ENCODE measurements at places on chromosomes 2 and 18. TPM values are rescaled to one million over a fixed set of nuclear protein-coding genes. Genes with fewer than 3 reads are reported as not detected.

DNA sequence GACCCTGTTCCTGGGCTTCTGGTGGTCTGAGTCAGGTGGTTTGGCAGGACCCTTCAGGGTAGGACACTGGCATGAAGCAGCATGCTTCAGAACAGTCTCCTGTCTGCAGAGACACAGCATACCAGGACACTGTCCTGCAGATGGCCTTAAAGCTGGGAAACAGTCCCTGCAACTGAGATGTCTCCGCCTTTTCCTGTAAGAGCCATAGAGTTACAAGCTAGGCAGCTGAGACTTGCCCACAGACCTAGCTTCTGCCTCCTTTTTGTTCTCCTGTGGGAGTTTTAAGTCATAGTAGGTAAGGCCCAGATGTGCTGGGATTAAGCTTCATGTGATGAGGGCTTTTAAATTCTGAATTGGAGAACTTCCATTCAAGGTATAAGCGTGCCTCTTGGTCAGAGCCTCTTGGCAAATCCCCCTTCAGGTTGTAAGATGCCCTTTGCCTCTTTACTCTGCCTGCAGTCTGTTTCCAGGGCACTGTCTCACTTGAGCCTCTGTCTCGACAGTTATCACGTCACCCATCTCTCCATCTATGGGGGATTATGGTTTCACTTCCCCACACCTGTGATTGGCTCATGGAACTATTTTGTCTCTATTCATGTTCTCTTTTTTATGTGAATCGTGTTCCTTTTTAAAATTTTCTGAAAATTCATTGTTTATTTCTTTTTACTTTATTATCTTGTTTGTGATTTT lies 51.8 kb downstream of the COA5 start:
- peaks cover 18% of the 10 kb centered on the region for H3K36me3 ChIP-seq
- peaks cover 17% of the 10 kb centered on the region for H3K4me1 ChIP-seq
- DNase-seq, result no peak
- no peaks in the 10 kb centered on the region for H3K27me3 ChIP-seq
- H3K4me3 ChIP-seq, result no peak overlapping the region

- H3K27ac ChIP-seq, result no peak overlapping the region
- H3K27me3 ChIP-seq, result no peaks in the 10 kb centered on the region
- peaks cover 10% of the 10 kb centered on the region for H3K4me1 ChIP-seq
Observed at GRCh38 chr2:68837164-68837860, 33.9 kb downstream of the BMP10 start.

DNA sequence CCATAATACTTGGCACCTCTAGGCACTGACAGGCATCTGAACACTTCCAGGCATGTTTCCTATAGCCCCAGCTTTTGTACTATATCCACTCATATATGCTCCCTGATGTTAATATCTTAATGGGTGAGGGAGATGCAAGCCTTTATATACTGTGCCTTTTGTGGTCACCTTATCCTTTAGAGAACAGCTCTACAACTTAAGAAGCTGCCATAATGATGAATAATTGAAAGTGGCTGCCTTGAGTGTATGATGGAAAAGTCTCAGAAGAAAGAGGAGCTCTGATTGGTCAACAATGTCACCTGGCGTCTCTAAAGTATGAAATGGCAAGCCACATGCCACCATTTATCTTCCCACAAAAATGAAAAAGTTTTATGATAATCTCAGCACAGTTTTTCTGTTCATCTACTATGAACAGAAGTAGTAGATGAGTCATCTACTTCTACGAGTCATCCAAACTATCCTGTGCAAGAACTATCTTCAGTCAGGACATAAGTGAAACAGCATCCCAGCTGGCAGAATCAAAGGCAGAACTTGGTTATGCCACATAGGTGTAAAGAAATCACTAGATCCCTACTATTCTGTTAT lies 997.9 kb upstream of the CELF4 start:
- H3K27ac ChIP-seq, result no peak overlapping the region
- H3K36me3 ChIP-seq, result no peaks in the 10 kb centered on the region
- H3K27me3 ChIP-seq, result no peaks in the 10 kb centered on the region
- no peak for DNase-seq
- no peak overlapping the region for H3K4me3 ChIP-seq

GRCh38 chr18:159037-159652 lies 788 bp downstream of the USP14 start:
- no peak for DNase-seq
- H3K4me3 ChIP-seq, result peak overlapping the region; percentile 93
- peak overlapping the region; percentile 88 for H3K27ac ChIP-seq
- H3K4me1 ChIP-seq, result peaks cover 19% of the 10 kb centered on the region
- no peaks in the 10 kb centered on the region for H3K27me3 ChIP-seq
- H3K36me3 ChIP-seq, result no peaks in the 10 kb centered on the region

DNA sequence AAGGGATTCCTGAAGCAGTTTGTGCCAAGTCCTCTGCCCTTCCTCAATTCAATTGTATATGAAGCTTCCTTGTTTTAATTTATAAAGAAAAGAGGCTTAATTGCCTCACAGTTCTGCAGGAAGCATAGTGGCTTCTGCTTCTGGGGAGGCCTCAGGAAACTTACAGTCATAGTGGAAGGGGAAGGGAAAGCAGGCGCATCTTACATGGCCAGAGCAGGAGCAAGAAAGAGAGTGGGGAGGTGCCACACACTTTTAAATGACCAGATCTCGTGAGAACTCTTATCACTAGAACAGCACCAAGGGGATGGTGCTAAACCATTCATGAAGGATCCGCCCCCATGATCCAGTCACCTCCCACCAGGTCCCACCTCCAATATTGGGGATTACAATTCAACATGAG lies 114.2 kb downstream of the SGPP2 start:
- no peak for DNase-seq
- no peaks in the 10 kb centered on the region for H3K36me3 ChIP-seq
- H3K27me3 ChIP-seq, result no peaks in the 10 kb centered on the region
- H3K4me1 ChIP-seq, result no peaks in the 10 kb centered on the region
- H3K4me3 ChIP-seq, result no peak overlapping the region

Gene INHA
- 1.2 TPM for total RNA-seq
